ENCODE measurements at places on chromosomes 6 and 20.

DNA sequence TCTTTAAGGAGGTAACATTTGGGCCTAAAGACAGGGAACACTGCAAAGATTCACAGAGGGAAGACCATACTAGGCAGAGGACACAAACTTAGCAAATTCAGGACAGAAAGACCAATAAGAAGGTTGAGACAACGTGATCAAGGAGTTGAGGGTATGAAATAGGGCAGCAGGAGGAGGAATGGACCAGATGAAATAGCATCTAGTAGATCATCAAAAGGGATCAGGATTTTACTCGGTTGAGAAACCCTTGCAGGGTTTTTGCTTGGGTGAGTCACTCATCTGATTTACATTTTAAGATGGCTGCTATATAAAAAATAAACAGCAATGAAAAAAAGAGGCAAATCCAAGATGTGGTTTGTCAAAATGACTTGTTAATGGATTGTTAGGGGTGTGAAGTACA is 4.7 kb downstream of the BCLAF1 start:
- DNase-seq, result no peak

GRCh38 chr6:84224251-84224650 is 3.2 kb downstream of the CEP162 start:
- no peak for DNase-seq

DNA sequence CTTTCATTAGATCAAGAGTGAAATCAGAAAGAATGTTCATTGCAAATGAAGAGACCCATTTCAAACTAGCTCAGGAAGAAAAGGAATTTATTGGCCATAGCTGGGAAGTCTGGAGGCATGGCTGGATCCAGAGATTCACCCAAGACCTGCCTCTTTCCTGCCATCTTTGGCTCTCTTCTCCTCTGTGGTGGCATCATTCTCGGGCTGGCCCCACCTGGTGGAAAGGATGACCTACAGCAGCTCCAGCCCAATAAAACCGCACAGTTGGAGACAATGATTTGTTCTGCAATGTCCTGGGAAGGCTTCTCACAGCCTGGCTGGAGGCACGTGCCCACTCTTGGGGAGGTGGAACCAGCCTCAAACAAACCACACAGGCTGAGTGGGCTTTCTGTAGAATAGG is 18.1 kb upstream of the FERMT1 start:
- peak; percentile 39 for DNase-seq

- no peak for DNase-seq
These were observed 116.7 kb upstream of the SSTR4 start for GRCh38 chr20:22918286-22918983.

DNA sequence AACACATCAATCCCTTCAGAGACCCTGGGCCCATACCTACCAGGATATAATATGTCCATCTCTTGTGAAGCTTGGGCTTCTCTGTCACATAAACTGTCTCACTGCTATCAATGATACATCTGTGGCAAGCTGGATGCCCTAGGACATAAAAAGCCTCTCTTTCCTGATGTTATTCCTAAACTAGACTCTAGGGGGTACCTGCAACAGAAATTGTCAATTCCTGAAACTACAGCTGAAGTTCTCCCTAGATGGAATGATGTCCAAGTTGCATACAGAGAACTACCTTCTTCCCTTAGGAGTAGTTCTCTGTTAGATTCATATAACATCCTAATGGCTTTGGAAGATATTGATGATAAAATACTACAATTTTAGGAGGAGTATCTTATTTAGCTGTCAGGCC is 35.8 kb downstream of the TBX18 start:
- peak; percentile 10 for DNase-seq

DNA sequence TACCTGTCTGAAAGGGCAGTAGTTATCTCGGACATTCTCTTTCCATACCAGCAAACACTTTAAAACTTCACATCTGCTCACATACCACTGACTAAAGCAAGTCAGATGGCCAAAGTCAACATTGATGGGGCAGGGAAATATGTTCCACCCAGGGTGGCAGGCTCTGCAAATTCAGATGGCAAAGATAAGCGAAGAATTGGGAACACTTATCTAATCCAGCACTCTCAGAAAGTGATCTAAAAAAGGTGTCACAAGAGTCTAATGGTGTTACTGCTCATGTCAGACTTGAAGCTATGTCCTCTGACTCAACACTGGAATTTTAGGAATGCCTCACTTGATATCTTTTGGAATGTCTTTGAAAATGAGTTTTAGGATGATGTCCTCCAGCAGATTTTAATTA is 1086.2 kb downstream of the KIF16B start:
- no peak for DNase-seq

GRCh38 chr20:62460678-62461077 is 15.1 kb downstream of the GATA5 start:
- no peak for DNase-seq

DNA sequence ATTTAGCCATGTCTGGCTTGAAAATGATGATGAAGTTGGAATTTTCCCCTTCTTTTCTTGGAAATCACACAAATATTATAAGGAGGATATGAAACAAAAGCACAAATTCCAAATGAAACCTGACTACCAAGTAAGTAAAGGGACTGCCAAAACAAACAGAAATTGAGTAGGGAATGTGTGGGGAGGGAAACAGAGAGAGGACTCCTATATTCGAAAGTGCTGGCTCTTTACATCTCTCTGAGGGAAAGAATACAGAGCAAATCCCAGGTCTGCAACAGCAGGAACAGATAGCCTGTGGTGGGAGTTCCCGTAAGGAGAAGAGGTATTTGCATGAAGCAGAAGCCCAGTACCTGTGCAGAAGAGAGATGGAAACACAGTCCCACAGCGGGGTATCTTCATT is 583.7 kb downstream of the EPM2A start:
- no peak for DNase-seq

GRCh38 chr20:32541323-32542258 is 43.5 kb downstream of the NOL4L start:
- DNase-seq, result no peak

GRCh38 chr20:63612276-63612931 is 14.5 kb downstream of the GMEB2 start:
- no peak for DNase-seq

DNA sequence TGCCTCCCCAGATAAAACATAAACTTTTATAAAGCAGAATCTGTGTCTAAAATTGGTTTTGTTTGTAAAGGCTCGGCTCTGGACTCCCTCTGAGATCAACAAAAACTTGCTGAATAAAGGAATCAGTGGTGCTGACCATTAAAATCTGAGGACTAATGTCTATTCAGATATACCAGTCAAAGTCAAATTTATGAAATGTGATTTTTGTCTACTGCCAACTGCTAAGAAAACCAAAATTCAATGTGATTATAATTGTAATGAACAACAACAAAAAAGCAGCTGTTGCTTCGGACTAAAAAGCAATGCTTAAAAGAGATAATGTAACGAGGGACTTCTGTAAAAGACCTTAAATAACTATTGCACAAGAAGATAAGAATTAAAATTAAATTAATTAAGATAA is 26.6 kb downstream of the PRKN start:
- DNase-seq, result no peak

GRCh38 chr20:17762243-17762872 is 62.6 kb downstream of the BANF2 start:
- no peak for DNase-seq

DNA sequence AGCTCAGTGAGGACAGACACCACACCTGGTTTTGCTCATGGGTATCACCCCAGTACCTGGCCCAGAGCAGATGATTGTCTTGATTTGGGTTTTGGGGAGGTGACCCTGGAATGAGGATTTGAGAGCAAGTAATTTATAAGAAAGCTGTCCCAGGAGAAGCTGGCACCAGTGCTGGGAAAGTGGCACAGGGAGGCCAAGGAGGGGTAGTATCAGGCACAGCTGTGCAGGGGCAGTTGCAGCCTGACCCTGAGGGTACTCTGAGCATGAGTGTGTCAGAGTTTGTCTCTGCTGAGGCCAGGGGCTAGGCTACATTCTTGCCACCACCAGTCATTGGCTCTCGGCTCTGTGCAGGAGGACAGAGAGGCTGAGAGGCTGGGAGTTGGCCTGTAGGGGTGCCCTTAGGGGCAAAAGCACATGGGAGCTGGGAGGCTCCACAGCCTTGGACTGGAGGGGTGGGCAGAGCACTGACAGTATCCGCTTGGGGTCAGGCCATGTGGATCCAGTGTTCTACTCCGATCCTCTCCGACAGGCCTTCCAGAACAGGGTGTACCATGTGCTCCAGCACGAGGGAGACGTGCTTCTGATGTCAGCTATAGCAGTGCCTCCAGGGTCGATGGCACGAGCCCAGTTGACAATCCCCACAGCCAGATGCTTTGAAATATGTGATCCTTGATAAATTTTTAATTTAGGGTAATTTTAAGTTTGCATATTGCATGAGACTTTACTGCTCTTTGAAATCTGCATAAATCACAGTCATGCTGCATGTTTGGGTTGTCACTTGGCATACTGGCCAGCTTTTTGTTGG is 121.3 kb downstream of the PHACTR3 start:
- no peak for DNase-seq

- no peak for DNase-seq
These were observed 68.2 kb downstream of the FAM217A start for GRCh38 chr6:4010689-4011090.

DNA sequence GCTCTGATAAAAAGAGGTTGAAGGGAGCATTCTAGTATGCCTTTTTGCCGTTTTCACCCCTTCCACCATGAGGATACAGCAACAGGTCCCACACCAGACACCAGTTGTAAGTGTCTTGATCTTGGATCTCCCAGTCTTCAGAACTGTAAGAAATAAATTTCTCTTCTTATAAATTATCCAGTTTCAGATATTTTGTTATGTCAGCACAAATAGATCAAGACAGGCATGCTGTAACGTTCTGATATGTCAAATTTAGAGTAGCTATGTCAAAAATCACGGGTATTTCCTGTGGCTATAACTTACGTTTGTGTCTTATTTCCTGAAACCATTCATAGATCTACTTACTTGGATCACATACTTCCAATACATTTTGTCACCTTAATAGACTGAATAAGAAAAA is 55.9 kb upstream of the CD83 start:
- DNase-seq, result no peak

GRCh38 chr6:36326356-36326995 is 10.2 kb downstream of the BNIP5 start:
- no peak for DNase-seq

GRCh38 chr20:11411765-11412164 is 505.9 kb upstream of the BTBD3 start:
- no peak for DNase-seq

DNA sequence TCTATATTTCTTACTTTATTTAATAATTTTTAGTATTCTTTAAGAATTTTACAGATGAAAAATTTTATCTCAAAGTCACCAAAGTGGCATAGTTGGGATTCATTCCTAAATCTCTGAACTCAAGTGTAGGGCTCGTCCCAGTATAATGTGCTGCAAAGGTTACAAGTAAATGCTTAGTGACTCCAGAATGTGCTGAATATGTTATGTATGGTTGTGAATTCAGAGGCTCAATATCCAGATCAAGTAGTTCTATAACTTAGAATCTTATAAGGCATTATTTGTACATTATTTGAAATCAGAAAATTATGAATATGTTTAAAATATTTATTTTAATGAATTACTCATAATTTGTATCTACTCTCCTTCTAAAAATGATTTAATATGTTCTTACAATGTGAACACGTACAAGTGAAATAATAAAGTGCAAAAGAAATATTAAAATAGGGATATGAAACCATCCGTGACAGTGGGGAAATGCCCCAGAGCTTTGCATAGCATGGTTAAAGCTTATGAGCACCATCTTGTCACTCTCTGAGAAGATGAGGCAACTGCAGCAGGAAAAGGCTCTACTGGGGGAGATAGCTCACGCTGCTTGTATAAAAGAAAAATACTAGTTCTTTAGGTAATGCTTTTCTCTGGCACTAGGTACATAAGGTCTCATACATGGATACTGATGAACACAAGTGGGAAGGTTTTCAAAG is 259.0 kb downstream of the FOXC1 start:
- no peak for DNase-seq

DNA sequence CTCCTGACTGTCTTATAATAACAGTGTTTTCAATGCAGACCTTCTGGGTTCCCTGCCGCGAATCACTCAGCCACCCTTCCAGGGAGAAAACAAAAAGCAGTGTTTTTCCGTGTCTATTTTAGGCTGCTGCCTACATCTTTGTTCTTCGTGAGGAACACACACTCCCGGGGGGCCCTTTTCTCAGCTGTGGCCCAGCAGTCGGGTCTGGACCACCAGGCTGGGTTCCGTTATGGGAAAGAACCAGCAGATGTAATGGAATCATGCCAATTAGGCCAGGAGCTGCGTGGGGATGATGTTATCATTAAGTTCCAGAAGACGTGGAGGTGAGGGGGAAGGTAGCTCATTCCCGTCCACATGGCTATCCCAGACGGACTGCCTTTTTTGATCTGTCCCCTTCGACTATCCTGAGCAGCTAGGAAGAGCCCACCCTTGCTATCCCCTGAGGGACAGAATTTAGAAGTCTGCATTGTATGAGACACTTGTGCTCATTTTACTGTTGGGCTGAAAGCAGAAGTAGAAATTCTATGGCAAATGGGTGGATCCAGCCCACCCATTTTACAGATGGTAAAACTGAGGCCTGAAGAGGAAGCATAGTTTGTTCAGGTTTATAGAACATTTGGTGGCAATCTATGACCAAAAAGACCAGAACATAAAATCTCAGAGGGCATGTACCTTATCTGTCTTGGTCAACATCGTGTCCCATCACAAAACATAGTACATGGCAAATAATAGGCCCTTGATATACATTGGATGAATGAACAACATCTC is 54.5 kb downstream of the KCNB1 start:
- DNase-seq, result no peak

GRCh38 chr6:161013695-161014094 is 22.1 kb downstream of the MAP3K4 start:
- DNase-seq, result no peak
